Hippocampal formation (tissue), 2 donors: ENCODE measurements at places on chromosomes 5 and 9.

- DNase-seq = no peak
Measured at GRCh38 chr5:53431665-53432064, 48.8 kb upstream of the FST start.

DNA sequence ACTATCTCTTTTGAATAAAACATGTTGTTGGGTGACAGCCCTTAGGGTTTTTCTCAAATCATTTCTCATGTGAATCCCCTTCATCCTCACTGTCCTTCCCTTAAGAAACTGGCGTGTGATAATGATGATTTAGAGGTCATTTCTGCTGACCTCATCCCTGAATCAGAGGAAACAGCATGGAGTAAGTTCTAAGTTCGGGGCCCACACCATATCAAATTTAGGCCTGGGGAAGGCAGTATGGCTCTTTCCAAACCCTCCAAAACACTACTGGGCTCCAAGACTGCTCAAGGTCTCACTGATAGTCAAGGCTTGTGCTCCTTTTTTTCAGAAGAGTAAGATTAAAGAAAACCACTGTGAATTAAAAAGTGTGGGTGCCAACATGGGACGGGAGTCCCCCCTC lies 872 bp upstream of the SMIM3 start:
- DNase-seq = no peak

DNA sequence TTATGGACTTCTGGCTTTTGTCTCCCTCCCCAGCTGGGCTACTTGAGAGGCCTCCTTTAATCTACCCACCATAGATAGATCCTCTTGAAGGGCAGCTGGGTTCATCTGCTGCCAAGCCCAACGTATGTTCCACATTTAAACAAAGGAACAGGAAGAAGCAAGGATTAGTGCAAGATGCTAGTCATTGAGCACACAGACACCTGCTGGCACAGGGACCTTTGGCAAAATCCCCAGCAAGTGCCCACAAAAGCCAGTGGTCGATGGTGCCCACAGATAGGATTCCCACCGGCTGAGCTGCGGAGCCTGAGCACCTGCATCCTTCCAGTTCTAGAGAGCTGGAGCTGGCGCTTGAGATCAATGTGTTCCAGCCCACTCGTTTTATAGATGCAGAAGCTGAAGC lies 57.7 kb upstream of the SHB start:
- DNase-seq = no peak

DNA sequence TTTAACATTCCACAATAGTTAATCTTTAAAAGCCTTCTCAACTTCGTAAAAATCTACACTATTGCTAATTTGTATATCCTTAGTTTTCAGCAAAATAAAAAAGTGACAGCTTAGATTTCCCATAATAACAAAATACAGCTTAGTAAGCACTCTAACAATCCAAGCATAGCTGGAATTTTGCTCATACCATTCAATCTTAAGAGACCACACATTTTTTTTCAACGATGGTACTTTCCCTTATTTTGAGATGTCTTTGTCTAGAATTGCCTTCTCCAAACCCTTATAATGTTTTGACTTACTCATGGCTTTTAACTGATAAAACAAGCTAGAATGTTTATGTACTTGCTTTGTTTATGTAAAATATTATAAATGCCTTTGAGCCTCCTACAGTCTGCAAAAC lies 65.6 kb downstream of the HOMER1 start:
- DNase-seq = no peak

GRCh38 chr5:497871-498509 lies 26.3 kb downstream of the SLC9A3 start:
- no peak for DNase-seq

DNA sequence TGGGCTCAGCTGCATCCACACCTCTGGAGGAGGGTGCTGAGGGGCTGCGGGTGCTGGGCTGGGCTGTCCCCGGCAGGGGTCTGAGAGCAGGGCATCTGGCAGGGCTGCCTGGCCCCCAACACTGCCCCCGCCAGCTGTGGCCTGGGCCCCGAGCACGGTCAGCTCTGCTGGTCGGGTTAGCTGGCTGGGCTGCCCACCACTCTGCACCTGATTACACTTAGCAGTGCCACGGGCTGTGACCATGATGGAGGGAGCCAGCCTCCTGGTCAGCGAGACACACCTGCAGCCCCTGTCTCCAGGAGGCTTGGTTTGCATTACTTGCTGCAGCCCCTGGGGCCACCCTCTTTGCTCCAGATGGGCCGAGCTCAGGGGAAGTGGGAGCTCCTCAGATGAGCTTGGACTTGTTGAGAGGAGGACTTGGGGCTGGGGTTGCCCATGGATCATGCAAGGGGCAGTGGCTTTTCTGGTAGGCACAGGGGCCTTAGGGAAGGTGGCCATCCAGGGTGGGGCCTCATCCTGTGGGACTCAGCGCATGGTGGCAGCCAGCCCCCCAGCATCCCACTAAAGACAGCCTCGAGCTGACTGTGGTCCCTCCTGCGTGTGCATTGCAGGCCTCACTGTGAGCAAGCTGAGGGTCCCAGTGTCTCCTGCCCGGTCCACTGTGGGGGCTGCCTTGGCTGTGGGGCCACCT lies 132.0 kb upstream of the FAM120A start:
- DNase-seq = no peak

DNA sequence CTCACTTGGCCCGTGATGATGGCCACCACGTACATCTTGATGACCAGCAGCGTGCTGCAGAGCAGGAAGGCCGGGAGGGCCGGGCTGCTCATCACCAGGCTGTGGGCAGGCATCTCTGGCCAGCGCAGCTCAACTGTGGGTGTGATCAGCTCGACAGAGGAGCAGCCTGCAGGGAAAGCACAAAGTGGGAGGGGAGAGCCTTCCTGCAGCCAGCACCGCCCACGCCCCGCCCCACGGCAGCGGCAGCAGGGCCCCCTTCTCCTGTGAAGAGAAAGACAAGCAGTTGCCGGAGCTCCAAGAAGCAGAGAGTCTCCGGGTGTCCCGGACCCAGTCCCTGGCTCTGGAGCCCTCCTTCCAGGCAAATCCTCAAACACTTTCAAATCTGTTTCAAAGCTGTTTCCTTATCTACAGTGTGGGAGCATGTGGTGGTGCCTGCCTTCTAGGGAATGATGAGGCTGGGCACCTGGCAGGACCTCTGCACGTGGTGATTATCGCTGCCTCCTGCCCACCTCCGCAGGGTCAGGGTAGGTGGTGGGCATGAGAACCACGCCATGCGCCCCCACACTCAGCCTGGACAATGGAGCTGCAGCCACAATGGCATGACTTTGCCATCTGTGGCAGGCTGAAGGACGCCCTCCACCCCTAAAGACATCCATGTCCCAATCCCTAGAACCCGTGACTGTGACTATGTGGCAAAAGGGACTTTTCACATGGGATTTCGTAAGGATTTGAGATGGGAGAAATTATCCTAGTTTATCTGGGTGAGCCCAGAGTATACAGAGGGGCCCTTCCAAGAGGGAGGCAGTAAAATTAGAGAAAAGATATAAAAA lies at the start of gene PTGES:
TSS of gene PTGES (minus strand) at position 143 of the 830 bp plus-strand sequence. CDS start at position 113, 30 bp downstream.
- DNase-seq = peak; percentile 9

- DNase-seq = no peak
Measured at GRCh38 chr5:58046371-58046770, 413.5 kb downstream of the PLK2 start.

DNA sequence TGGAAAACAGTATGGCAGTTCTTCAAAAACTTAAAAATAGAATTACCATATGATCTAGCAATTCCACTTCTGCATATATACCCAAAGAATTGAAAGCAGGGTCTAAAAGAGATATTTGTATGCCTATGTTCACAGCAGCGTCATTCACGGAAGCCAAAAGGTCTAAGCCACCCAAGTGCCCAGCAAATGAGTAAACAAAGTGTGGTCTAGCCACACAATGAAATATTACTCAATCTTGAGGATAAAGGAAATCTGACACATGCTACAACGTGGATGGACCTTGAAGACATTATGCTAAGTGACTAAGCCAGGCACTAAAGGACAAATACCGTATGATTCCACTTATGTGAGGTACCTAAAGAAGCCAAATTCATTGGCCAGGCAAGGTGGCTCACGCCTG lies 11.1 kb upstream of the MED27 start:
- no peak for DNase-seq

GRCh38 chr5:34692786-34693185 lies 36.7 kb downstream of the RAI14 start:
- DNase-seq = no peak
